Fibroblast of lung (primary cell): ENCODE measurements at places on chromosomes 3 and 15.
A peak's percentile ranks its signal among the peaks of the same experiment; 100 is the strongest.

DNA sequence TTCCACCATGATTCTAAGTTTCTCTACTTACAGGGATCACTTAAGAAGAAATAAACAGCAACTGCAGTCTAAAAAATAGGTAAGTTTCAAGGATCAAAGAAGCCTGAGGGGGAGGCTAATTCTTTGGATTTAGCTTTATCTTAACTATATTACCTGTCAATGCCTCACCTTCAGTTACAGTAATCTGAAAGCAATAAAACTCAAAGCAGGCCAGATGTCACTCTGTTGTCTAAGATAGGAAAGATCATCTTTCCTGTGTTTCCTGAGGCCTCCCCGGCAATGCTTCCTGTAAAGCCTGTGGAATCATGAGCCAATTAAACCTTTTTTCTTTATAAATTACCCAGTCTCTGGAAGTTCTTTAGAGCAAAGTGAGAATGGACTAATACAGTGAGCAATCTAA is 60.2 kb downstream of the NPTN start:
- no peak for DNase-seq

GRCh38 chr3:49566312-49566711 is 12.0 kb downstream of the BSN start:
- DNase-seq: no peak

- no peak for DNase-seq
Observed at GRCh38 chr3:159884661-159885402, 103.8 kb upstream of the IL12A start.

DNA sequence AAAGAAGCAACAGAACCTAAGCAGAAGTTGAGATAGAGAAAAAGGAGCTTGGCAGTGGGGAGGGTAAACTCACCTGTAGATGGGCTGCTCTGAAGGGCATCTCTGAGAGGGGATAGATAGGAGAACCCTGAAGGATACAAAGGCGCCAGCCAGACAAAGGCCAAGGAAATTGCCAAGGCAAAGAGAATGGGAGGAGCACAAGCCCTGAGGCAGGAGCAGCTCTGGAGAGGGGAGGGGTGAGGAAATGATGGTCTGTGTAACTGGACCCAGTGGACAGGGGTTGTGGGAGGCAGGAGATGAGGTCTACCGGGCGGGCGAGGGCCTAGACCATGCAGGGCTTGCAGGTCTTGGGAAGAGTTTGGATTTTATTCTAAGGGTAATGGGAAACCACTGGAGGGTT is 2.3 kb upstream of the PDIA5 start:
- no peak for DNase-seq

DNA sequence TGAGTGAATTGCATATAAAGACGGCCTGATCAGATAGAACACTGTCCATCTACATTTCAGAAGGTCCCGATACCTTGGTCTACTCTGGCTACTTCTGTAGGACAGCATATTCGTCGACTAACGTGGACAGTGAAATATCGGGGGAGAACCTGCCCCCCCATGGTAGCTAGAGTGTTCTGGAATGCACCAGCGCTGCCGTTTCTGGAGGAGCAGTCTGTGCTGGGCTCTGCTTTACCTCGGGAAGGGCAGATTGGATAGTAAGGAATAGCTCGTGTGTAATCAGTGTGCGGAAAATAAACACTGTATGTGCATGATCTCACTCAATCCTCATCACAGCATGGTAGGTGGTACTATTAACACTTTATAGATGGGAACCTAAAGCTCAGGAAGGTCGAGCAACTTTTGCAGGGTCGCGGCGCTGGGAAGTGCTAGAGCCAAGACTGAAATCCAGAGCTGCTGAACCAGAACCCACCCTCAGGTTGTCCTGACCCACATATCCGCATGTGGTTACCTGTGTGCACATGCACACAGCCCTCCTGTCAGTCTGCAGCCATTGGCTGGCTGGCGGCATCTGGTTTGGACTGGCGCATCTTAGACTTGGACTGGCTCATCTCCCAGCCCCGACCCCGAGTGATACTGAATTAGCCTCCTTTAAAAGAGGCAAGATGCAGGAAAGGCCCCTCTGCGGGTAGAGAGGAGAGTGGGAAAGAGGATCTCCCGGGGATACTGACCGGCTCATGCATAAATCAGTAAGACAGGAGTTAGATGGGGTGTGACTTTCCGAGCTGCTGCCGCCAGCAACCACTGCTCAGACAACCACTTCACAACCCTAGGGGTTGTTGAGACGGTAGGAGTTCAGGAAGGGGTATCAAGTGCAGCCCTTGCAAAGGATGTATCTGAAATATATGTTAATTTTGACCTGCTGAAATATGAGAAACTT is 155.0 kb upstream of the BHLHE40 start:
- no peak for DNase-seq

DNA sequence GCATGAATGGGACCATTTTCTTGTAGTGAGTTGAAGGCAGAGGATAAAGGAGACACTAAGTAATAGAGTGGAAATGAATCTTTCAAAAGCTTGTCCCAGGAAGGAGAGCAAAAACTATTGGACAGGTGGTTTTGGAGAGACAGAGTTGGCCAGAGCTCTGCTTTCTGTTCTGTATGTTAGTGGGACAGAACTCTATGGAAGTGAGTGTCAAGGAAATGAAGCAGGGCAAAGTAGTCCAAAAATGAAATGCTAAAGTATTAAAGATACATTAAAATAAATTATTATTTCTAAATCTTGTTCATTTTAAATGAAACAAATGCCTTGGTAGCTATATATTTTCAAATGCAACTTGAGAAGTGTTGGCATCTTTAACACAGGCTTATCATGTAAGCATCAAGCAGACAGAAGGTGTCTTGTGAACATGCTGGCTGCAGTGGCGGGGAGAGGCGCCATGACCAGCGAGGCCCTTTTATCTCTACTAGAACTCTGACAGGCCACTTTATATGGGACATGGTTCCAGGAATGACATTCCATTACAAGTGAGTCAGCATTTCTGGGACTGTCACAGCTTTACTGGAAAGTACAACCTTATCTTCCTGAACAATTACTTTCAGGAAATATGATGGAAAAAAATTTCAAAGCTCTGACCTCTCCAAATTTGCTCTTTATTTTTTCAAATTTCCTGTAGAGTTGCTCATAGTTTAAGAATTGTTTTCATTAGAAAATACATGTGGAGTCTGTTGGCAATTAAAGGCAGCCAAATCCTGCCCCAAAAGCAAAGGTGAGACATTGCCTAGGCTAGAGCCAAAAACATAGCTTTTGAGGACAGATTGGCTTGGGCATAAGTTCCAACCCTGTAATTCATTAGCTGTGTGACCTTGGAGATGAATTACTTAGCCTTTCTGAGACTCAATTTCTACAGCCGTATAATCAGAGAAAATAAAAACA is 106.5 kb downstream of the ECT2 start:
- DNase-seq: peak; percentile 78

DNA sequence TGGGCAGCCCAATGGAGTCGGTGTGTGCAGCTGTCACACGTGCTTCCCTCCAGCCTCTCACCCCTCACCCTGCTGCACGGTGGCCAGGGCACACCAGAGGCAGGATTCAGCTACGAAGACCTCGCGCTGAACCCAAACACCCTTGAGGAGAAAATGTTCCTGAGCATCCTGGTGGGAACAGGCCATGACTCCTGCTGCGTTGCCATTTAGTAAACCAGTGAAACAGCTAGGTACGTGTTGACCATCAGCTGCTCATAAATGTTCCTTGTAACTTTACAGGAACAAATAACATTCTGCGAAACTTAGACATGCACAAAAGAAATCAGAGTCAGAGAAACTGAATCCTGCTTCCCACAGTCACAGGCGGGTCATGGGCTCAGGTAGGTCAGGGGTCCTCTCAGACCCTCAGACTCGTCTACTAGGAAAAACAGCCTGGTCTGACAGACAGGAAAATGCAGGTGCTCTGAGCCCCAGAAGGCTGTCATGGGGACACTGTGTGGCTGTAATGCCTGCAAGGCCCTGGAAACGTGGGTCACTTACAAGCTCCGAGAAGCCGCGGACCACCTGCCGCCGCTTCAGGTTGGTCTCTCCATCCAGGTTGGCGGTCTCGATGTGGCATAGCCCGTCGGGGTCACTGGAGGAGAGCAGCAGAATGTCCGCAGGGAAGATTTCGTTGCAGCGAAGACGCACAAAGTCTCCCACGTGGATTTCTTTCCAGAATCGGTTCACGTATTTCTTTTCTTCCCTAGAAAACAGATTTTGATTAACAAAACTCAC is 82.5 kb downstream of the ATP10A start:
- no peak for DNase-seq
